ENCODE measurements at places on chromosomes 7 and 10. TPM values are rescaled to one million over a fixed set of nuclear protein-coding genes. Genes with fewer than 3 reads are reported as not detected.

- DNase-seq, result no peak
These were observed 15.1 kb upstream of the PRLHR start for GRCh38 chr10:118610577-118610976.

- no peak for DNase-seq
These were observed 673.6 kb downstream of the IPMK start for GRCh38 chr10:57593983-57594573.

DNA sequence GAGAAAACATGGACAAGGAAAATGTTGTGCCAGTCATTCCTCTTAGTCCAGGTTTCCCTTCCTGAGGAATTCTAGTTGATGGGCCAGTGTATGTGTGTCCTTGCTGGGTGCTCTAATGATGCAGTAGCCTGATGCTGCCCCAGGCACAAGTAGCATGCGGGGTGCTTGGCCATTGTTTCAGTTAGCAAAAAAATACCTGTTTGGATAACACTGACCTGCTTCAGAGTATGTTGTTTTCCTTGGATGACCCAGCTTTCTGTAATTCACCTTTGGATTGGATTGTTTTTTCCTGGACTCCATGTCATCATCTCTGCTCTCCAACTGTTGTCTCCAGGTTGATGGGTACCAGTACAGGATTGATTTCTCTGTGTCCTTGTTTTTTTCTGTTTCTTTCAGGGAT lies 169.2 kb downstream of the SND1 start:
- no peak for DNase-seq

Gene KIN
- polyA plus RNA-seq, result 17.4 TPM

Gene ZP3
- 3.3 TPM for polyA plus RNA-seq

Gene TAF5
- 6.9 TPM for polyA plus RNA-seq
